ENCODE measurements at places on chromosomes 16 and 17.

DNA sequence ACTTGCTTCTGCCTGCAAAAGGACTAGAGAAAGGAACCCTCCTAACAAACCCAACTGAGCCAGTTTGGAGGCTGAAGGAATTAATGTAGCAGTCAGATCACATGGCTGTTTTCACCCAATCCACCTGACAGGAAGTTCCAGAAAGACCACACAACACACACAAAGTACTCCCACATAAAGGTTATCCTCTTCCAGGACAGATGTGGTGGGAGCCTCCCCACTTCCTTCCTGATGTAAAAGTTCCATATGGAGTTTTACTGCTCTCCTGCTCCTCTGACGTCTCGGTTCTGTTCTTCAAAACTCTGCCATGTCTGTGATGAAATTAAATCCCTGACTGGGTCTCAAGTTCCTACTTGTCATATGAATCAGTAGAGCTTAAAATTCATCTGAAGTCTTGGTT, 497.0 kb upstream of the HSBP1 start:
- no peak for DNase-seq

DNA sequence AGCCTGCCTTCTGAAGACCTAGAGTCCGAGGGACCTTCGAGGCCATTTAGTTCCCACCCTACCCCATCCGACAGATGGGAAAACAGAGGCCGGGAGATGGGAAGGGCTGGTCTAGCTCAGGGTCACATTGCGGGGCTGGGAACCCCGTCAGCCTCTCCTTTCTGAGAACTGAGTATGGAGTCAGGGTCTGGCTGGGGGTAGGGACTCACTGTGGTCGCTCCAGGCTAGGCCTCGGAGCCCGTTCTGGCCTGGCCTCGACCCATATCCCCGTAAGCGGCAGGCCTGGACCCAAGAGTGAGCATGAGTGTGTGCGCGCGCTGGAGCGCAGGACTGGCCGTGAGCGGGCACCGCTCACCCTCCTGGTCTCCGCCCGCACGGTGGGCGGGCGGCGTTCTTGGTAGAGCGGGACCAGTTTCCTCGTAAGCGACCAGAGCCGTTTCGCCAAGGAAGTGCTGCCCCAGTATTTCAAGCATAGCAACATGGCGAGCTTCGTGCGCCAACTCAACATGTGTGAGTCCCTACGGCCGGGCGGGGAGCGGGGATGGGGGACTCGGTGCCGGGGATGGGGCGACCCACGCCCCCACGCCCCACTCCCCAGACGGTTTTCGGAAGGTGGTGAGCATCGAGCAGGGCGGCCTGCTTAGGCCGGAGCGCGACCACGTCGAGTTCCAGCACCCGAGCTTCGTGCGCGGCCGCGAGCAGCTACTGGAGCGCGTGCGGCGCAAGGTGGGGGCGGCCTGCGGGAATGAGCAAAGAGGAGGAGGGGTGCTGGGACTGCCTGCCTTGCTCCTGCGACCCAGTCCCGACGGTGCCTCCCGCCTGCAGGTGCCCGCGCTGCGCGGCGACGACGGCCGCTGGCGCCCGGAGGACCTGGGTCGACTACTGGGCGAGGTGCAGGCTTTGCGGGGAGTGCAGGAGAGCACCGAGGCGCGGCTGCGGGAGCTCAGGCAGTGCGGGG, 855 bp downstream of the HSF4 start:
- no peak for DNase-seq

DNA sequence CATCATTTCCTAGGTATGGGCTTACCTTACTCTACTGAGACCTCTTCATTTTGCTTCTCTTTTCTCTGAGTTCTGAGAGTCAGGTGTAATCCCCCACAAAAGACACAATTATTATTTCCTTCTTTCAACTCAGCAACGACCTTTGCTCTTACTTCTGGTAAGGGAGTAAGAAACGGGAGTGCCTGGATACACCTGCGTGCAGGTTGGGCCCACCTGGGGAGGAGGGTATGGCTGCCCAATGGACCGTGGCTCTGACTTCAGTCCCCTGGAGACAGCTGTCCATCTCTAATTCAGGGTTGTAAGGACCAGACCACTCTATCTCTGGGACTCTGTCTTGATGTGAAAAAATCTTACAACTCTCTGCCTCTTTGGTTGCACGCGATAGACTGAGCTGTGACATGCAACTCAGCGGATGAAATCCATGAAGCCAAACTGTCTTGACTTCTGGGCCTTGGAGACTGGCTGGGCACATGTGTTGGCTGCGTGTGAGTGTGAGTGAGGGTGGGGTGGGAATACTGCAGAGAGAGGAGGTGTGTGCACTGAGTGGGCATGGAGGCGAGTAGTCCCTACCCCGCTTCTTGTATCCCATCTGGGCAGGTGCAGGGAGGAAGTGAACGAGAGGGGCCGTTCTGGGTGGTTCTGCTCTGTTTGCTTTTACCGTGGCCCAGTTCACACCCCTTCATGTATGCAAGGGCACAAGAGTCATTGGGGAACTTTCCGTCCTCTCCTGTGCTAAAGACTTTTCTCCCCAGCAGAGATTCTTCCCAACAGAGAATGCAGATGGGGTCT, 1.2 kb downstream of the TMEM238L start:
- no peak for DNase-seq

DNA sequence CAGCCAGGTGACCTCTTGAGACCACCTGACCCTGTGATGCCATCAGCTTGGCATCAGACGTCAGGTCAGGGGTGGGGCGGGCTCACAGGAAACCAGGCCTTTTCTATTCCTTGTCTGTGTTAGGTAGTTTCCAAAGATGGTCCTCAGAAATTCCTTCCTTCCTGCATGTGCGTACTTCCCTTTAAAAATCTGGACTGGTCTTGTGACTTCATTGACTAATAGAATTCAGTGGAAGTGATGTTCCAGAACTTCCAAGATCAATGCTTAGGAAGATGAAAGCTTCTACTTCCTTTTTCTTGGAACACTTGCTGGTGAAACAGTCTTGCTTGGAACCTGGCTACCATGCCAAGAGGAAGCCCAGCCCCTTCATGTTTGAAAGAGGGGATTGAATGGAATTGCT, 10.0 kb upstream of the N4BP1 start:
- no peak for DNase-seq

DNA sequence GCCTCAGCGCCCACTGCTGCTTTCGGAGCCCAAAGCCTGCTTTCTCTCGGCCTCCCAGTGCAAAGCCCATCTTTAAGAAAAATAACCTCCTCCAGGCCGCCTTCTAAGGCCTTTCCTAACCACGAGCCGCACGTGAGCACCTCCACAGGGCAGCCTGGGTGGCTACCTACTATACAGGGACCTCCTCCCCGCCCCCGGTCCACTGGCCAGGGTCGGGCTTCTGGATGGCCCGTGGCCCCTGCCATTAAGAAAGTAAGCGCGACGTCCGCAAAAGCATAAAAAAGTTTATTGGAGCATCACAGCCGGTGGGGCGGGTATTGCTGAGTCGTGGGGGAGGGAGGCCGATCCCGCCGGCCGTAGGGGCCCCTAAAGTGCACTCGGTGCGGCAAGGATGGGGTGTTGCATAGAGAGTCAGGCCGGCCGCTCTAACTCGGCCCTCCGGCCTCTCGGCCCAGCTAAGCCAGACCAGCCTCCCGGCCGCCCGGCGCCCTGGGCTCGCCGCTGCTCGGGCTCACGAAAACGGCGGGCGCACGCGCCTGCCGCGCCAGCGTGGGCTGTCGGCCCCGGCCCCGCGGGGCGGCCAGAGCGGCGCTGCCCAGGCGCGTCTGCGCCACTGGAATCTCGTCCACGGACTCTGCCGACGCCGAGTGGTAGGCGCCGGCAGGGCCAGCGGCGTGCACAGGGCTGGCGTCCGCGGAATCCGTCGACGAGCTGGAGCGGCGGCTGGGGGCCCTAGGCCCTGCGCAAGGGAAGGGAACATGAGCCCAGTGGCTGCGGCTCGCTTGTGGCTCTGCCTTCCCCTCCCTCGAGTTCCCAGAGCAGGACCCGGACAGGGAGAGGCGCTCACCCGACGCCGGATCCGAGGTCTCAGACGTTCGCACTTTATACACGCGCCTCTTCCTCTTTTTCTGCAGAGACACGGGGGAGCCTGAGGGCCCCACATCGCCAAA, 1.1 kb upstream of the TPPP3 start:
- DNase-seq, result no peak

DNA sequence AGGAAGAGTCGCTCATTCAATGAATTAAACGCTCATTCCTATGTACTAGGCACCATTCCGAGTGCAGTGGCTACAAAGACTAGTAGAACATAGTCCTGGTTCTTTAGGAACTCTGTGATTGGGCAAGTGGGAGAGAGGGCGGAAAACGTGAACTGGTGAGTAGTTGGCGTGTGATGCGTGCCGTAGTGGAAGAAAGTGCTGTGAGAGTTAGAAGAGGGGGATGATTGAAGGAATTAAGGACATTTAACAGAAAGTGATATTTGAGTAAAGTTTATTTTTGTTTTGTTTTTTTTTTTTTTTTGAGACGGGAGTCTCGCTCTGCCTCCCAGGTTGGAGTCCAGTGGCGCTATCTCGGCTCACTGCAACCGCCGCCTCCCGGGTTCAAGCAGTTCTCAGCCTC, 7.9 kb upstream of the SLFN14 start:
- DNase-seq, result no peak

- no peak for DNase-seq
Observed at GRCh38 chr17:41334385-41335305, 16.0 kb downstream of the KRT33A start.

Measured in DMS 273 treated with DMSO at 0.1 percent for 48 hours (cell line).